ENCODE measurements at places on chromosomes 6 and 20. TPM values are rescaled to one million over a fixed set of nuclear protein-coding genes. Genes with fewer than 3 reads are reported as not detected.

Gene TCP11
- total RNA-seq: 0.25 TPM

Gene HLA-DQA1
- total RNA-seq: under 0.01 TPM

Gene IPCEF1
- 10.1 TPM for total RNA-seq

Gene MDN1
- total RNA-seq: 21.6 TPM

Gene TTK
- 4.4 TPM for total RNA-seq

Gene PACSIN1
- 2.7 TPM for total RNA-seq

Gene TOMM34
- total RNA-seq: 4.2 TPM

Gene KIFC1
- 1.7 TPM for total RNA-seq

Gene TFAP2A
- total RNA-seq: 0.25 TPM

Gene MYO6
- 20.9 TPM for total RNA-seq

Gene AIF1
- total RNA-seq: 5.7 TPM

Gene GFOD1
- 27.0 TPM for total RNA-seq

Gene ARFGEF2
- total RNA-seq: 20.7 TPM

Gene SPATS1
- total RNA-seq: not detected

Gene GABRR1
- not detected for total RNA-seq

Gene OR2J3
- total RNA-seq: not detected

Gene PAK5
- total RNA-seq: 36.1 TPM

Gene SULF2
- 36.4 TPM for total RNA-seq

Gene THEMIS
- total RNA-seq: 0.25 TPM

Gene ANKS1A
- total RNA-seq: 14.5 TPM

Gene IL17F
- 0.25 TPM for total RNA-seq

Gene ZC3H12D
- 0.74 TPM for total RNA-seq

Gene GCNT2
- total RNA-seq: 14.5 TPM

Gene TRIM15
- not detected for total RNA-seq

Gene CCDC170
- total RNA-seq: 0.74 TPM

Gene DACT2
- total RNA-seq: 1.7 TPM

Gene GUCA1A
- 1.2 TPM for total RNA-seq

Gene PYGB
- total RNA-seq: 62.4 TPM

Gene AIG1
- 29.5 TPM for total RNA-seq

Gene FOXQ1
- total RNA-seq: 1.7 TPM

Gene PLCB4
- 13.3 TPM for total RNA-seq

Gene TMC2
- 3.4 TPM for total RNA-seq

Gene GMPR
- total RNA-seq: 1.2 TPM

Gene GPANK1
- 8.9 TPM for total RNA-seq

Gene TREML1
- total RNA-seq: not detected

Gene HMGCLL1
- total RNA-seq: 45.2 TPM

Gene NT5E
- 6.9 TPM for total RNA-seq

Gene PSORS1C1
- total RNA-seq: not detected
